ENCODE measurements at places on chromosomes 1 and 21.

DNA sequence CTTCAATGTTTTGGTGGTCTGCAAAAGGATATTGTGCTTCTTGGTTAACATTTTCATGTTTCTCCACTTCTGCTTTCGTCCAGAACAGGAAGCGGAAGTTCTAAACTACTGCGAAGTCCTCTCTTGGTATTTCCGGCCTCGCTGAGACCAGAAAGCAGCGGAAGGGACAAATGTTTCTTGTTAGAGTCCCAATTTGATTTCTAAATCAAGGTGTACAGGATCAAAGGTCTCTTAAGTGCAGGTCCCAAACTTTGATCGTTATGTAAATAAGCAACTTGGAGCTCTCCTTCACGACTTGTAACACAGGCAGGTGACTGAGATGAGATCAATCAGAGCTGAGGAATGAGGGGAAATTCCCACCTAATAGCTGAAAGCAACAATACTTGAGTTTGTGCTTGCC lies 40.1 kb upstream of the HMCN1 start:
- DNase-seq, result no peak
- H3K4me3 ChIP-seq, result peak overlapping the region; percentile 2

- H3K27ac ChIP-seq, result no peak overlapping the region
- peaks cover 8% of the 10 kb centered on the region for H3K4me1 ChIP-seq
- H3K4me3 ChIP-seq, result no peak overlapping the region
These were observed 156.0 kb downstream of the NFIA start for GRCh38 chr1:61238359-61238665.

GRCh38 chr1:150003801-150004200 lies 6.7 kb downstream of the OTUD7B start:
- no peaks in the 10 kb centered on the region for H3K27me3 ChIP-seq
- H3K4me1 ChIP-seq, result no peaks in the 10 kb centered on the region
- no peaks in the 10 kb centered on the region for H3K36me3 ChIP-seq

GRCh38 chr1:224734261-224734935 lies 118.3 kb downstream of the CNIH3 start:
- no peak overlapping the region for H3K27ac ChIP-seq
- no peaks in the 10 kb centered on the region for H3K36me3 ChIP-seq
- no peak for DNase-seq
- H3K4me3 ChIP-seq, result no peak overlapping the region
- no peaks in the 10 kb centered on the region for H3K4me1 ChIP-seq
- H3K27me3 ChIP-seq, result no peaks in the 10 kb centered on the region

- H3K36me3 ChIP-seq, result no peaks in the 10 kb centered on the region
- no peak overlapping the region for H3K27ac ChIP-seq
- H3K4me3 ChIP-seq, result no peak overlapping the region
- no peaks in the 10 kb centered on the region for H3K4me1 ChIP-seq
- no peaks in the 10 kb centered on the region for H3K27me3 ChIP-seq
- no peak for DNase-seq
These were observed 52.0 kb upstream of the PDC start for GRCh38 chr1:186512698-186513457.
